Caudate nucleus (tissue), 63 donors: ENCODE measurements at places on chromosomes 1 and 21.

GRCh38 chr1:244821134-244821533 lies 14.3 kb upstream of the COX20 start:
- no peak for DNase-seq

DNA sequence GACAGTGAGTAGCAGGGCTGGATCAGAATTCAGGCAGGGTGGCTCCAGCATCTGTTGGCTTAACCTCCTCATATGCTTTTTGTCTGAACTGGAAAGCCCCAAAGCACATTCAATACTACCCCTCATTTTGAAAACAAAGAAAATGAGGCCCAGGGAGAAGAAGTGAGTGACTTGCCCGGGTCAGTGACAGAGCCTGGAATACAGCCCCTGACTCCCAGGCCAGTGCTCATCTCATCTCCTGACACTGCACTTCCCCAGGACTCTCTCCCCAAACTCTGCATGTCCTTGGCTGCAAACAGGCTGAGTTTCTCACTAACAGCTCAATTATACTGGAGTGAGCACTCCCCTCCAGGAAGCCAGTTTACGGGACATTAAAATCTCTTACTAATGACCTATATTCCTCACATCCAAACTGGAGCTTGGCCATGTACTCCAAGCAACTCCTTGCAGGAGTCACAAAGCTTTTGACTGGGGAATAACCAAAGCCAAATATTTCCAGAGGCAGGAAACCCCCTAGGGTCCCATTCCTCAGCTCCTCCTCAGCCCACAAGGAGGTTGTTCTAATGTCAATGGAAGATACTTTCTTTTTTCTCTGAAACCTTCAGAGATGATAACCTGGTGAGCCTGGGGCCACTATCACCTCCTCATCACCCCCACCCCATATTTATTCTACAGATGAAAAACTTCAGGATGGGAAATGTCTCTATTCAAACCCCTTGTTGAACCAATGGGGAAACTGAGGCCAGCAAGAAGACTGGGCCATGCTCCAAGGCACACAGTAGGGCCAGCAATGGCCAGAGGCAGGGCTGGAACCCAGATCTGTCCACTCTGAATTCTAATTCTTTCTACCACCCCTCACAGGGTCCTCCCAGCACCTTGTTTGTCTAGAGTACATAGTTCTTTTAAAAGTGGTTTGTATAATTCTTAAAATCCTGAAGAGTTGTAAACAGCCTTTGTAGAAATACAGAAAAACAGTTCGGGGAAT lies 127.0 kb downstream of the PLPP3 start:
- no peak for DNase-seq

- no peak for DNase-seq
These were observed 137.2 kb downstream of the OMA1 start for GRCh38 chr1:58409336-58409735.

DNA sequence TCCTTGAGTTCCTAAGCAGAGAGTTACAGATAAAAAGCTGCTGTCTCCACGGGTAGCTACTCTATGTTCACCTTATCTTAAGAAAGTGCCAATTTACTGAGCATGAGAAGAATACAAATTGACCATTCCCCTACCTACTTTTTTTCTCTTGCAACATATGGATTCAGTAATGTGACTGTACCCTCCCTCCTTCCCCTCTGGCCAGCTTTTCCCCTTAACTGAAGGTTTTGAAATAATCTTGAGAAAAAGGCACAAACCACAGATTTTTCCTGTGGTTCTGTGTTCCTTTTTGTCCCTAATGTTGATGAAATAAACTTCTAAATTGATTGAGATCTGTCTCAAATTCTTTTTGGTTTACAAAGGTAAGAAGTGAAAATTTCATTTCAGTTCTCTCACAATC lies 2.6 kb upstream of the CD2 start:
- no peak for DNase-seq

DNA sequence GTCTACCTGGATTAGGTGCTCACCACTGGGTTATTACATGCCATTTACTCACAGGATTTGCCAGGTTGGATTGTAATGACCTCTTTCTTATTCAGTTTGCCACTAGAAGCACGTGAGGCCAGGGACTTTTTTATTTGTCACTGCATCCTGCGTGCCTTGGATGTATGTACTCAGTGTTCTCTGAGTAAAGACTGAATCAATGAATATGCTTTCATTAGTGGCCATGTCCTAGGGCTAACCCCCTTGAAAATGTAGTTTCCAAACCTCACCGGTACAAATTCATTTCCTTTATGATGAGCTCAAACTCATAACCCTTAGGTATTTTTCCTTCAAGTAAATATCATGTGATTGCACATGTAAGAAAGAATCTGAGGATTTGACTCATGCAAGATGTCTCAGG lies 1.3 kb upstream of the ZP4 start:
- DNase-seq = no peak

GRCh38 chr1:46197964-46198811 lies at the start of gene POMGNT1:
TSS of gene POMGNT1 (minus strand) at chr1:46198434. CDS start at chr1:46197821, 613 bp downstream.
- DNase-seq = peak; percentile 66

DNA sequence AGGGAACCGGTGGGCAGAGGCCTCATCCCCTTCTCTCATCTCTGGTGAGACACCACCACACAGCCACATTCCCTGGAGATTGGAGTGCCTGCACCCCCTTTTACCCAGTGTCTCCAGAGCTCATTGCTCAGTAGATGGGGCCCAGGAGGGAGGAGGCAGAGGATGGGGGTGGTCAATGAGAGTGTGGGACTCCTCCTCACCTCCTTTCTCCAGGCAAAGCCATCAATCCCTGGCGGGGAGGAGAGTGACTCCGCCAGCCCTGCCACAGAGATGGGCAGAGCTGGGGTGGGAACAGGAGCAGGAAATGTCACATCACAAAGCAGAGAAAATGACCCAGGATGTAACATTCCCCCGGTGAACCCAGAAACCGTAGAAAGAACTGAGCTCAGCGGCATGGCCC lies 117.2 kb downstream of the MATN1 start:
- no peak for DNase-seq

GRCh38 chr1:198520524-198521254 lies 19.8 kb downstream of the ATP6V1G3 start:
- DNase-seq = no peak

DNA sequence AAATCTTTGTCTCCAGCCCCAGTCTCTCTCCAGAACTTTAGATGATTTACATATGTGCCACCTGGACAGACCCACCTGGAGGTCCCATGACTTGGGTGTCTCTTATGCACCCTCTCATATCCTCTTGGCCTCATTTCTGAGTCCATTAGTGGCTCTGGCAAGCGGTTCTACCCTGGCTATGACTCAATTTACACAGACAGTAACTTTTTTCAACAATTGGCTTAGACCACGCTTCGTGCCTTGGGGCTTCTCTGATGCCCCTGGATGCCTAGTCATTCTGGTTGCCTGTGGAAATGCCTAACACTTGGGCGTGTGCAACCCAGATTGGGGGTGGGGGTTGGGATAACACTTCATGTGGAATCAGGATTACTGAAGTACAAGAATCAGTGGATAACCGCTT lies 57.1 kb upstream of the GADD45A start:
- DNase-seq = no peak

DNA sequence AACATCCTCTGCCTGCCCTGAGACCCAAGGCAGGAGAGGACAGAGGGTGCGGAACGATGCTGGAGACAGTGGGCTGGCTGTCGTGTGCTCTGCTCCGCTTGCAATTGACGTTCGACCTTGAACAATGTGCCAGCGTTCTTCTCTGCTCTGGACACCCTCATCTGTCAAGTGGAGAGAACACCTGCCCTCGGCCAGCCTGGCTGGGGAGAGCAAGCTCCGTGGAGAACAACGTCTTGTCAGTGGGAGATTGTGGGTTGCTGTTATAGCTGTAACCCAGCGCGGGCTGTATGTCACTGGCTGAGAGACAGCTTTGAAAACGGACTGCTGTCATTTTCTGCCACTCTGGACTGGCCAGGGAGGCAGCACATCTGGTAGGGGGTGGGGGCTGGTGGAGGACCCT lies 14.7 kb downstream of the KIAA1614 start:
- DNase-seq = peak; percentile 40

DNA sequence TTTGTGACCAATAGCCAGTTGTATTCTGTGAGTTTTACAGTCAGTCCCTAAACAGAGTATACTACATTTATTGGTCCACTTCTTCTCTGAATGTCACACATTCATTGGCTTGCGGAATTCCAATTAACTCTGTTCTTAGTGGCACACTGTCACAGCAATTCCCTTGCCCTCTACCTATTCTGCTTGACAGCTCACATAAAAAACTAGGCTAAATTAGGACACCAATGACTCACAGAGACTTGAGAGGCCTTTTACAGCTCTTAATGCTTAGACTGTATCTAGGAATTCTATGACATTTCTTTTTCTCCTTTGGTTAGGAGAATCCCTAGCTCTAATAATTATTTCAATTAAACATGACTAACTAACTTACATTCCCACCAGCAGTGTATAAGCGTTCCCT lies 104.1 kb downstream of the NEGR1 start:
- no peak for DNase-seq

DNA sequence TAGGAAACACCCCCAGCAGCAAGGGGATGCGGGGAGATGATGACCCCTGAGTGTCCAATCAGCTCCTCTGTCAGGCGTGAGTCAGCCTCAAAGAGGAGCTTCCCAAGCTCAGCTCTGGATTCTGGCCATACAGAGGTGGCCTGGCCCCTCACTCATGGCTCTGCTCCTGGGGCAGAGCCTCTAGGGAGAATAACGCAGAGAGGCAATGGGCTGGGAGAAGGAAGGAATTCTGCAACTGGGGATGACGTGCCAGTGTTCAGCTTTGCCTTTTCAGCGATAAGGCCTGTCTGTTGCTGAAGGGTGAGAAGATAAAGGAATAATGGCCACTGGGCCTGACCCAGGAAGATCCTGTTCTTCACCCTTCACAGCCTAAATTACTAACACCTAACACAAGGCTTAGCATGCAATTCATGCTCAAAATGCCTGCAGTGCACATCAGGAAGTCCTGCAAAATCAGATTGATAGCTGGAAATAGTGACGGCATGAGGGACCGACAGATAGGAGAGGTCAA lies 92.2 kb downstream of the TBX19 start:
- no peak for DNase-seq

- DNase-seq = no peak
These were observed 2291.1 kb downstream of the MRPL39 start for GRCh38 chr21:23316190-23316589.

DNA sequence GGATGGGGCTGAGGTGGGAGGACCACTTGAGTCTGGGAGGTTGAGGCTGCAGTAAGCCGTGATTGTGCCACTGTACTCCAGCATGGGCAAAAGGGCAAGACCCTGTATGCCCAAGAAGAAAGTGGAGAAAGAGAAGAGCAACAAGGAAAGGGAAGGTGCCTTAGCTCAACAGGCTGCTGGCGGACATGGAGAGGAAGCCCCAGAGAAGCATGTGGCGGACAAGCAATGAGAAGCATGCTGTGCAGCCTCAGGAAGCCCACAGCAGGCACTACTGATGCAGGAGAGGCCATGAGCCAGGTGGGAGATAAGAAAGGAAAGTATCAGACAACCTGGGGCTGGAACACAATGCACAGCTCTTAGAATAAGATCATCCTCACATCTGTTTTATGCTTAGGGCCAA lies 32.6 kb upstream of the GNG4 start:
- no peak for DNase-seq

GRCh38 chr1:240691501-240691900 lies 79.5 kb upstream of the GREM2 start:
- DNase-seq = no peak

GRCh38 chr1:219574484-219575087 lies 38.3 kb downstream of the ZC3H11B start:
- DNase-seq = no peak

DNA sequence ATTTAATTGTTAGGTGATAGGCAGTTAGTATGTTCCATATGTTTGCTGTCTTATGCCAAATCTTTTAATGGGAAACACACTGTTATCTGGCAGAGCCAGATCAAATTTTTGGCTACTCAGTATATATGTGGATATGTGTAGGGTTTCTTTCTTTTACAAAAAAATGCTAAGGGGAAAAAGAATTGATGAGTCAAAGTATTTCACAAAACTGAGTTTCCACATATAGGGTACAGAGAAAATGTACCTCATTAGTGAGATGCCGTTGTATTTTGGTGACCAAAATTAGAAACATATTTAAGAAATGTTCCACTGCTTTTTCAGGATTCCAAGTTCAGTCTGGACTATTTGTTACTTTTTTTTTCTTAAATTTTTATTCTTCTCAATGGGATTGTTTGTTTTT lies 201.2 kb upstream of the PTGFR start:
- DNase-seq = no peak

DNA sequence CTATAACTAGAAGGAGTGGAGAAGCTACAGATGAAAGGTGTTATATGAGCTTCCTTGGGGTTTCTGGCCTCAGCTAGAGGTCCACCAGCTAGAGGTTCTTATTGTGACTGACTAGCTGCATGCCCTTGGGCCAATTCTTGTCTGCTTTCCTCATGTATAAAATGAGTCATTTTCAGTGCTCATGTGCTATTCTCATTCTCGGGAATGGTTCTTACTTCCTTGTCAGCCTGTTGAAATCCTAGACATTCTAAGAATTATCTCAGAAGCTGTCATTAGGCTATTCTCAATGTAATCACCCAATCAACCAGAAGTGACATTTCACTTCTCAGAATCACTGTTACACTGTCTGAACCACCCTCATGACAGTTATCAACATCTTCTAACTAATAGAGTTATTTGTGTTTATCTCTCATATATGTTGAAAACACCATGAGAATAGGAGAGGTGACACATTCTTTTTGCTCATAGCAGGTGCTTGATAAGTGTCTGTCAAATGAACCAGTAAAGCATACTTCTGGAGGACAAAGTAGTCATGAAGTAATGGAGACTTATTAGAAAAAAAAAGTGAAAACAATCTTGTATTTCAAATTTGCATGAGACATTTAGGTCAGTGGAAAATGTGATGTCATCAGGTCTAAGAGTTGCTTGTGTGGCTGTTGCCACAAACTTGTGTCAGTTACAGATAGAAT lies 122.8 kb upstream of the IVNS1ABP start:
- DNase-seq = no peak

DNA sequence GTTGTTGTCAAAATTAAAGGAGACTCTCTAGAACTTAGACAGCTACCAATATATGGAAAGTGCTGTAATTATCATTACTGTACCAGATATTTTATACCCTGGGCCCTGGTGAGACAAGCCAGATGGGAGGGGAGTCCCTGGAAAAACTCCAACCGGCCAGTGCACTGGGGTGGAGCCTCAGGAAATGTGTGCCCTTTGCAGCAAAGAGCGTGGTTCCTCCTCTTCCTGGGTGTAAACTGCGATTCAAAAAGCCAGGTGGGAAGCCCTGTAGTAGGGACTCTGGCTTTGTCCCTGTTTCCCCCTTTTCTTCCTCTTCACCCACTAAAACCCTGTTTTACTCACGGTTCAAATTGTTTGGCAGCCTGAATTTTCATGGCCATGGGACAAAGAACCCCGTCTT lies 812.3 kb downstream of the PLA2G4A start:
- DNase-seq = no peak
